ENCODE measurements at places on chromosomes 3 and 15.

DNA sequence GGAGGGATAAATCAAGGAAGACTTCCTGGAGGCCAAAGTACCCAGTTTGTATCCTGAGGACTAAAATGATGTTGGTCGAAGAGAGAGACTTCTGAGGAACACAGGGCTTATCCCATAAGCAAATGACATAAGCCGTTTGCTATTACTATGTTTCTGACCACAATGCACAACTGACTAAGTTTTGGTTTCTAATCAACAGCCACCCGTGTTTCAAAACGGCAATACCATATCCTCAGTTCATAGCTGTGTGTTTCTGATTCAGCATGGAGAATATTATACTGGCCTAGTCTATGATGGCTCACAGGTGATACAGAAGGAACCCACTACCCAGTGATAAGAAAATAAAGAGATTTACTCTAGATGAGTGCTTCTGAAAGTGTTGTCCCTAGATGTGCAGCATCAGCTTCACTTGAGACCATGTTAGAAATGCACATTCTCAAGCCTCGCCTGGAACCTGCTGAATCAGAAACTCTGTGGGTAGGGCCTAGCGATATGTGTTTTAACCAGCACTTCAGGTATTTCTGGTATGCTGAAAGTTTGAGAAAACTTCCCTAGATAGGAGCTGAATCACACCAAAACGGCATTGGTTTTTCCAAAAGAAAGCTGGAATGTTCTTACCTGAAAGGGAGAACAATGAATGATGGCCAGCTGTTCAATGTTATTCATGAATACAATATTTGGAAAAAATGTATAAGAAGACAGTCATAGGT lies 639.7 kb upstream of the NR2F2 start:
- DNase-seq, result no peak

DNA sequence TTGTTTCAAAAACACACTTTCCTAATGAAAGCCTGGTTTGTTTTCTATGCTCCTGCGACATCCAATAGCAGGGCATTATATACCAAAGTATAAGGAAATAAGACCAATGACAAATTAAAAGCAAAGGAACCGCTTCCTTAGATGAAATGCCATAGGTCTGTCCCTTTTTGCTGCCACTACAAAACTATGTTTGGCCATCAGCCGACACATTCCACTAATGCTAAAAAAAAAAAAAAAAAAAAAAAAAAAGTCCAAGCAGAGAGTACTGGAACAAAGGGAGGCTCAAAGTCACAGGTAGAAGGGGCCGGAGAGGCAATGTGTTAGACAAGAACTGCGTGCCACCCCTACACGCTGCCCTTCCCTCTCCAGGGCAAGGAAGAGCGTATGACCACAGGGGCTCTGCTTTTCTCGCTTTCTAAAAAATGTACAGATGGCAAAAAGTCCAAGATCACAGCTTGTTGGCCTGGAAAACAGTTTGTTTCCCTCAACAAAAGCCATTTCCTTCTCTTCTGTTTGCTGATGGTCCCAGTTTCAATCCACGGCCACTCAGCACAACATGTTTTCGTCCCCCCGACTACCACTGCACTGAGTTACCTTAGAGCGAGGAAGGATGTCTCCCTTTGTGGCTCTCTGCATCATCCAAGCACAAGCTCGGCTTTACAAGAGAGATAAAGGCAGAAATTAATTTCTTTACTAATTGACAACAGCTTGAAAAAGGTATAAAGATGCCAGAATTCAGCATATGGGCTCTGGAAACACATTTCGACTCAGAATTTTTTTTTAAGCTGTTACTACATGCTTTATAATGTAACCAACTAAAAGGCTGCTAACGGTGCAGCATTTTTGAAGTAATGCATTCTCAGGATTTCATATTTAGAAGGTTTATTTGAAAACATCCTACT lies 70.8 kb downstream of the ABTB1 start:
- DNase-seq, result no peak

GRCh38 chr3:151265866-151266265 lies 12.5 kb downstream of the P2RY14 start:
- DNase-seq, result no peak

- no peak for DNase-seq
These were observed 66.3 kb downstream of the RLBP1 start for GRCh38 chr15:89155122-89155521.

Measured in amygdala (tissue), 56 donors.